CD4-positive, CD25-positive, alpha-beta regulatory T cell (primary cell): ENCODE measurements at places on chromosomes 5 and 9.

DNA sequence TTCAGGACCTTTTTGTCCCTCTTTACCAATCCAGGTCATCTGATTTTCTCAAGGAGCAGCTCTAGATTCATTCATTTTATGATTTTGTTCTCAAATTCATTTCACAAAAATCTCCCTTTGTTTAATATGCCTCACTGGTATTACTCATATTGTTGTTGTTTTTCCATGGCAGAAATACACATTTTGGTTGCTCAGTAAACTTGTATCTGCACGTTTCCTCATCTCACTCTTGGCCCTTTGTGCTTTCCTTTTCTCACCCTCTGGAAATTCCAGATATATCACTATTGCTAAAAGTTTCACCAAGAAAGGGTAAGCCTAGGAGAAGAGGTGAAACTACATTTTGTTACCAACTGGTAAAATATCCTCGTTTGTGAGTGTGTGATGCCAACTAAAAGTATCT is 14.8 kb downstream of the ASPN start:
- no peaks in the 10 kb centered on the region for H3K36me3 ChIP-seq
- no peak overlapping the region for H3K27ac ChIP-seq
- H3K4me1 ChIP-seq, result no peaks in the 10 kb centered on the region
- no peaks in the 10 kb centered on the region for H3K27me3 ChIP-seq

GRCh38 chr9:120438836-120439546 is 141.0 kb downstream of the CDK5RAP2 start:
- DNase-seq, result no peak
- H3K27me3 ChIP-seq, result no peaks in the 10 kb centered on the region
- H3K36me3 ChIP-seq, result peaks cover 85% of the 10 kb centered on the region
- H3K4me1 ChIP-seq, result no peaks in the 10 kb centered on the region
- no peak overlapping the region for H3K4me3 ChIP-seq

DNA sequence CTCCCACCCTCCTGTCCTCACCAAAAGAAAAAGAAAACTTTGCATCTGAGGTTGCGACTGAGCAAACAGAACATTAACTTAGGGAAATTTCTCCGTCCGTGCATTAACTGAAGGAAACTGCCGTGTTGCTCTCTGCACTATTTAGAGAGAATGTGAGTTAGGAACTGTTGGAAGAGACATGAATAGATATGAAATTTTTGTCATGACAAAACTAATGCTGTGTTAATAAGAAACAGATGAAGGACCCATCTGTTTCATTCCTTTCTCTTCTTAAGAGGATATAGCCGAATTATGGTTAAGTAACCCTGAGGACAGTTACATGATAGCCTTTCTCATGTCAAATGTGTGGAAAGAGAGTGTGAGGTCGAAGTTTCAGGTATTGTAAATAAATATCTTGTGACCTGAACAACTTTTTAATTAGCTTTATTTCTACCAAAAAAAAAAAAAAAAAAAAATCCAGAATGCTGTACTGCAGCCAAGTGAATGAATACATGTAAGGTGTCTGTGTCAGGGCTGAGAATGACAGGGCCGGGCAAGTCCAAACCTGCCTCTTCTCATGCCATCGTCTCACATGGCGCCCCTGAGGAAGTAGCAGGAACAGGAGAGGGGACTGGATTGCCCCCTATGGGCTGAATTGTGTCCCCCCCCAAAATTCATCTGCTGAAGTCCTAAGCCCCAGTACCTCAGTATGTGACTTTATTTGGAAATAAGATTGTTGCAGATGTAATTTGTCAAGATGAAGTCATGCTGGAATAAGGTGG is 35.6 kb upstream of the ANKRD33B start:
- H3K27me3 ChIP-seq, result peaks cover 3% of the 10 kb centered on the region
- H3K36me3 ChIP-seq, result no peaks in the 10 kb centered on the region
- no peak overlapping the region for H3K4me3 ChIP-seq
- H3K27ac ChIP-seq, result no peak overlapping the region
- no peak for DNase-seq
- H3K4me1 ChIP-seq, result peaks cover 2% of the 10 kb centered on the region

DNA sequence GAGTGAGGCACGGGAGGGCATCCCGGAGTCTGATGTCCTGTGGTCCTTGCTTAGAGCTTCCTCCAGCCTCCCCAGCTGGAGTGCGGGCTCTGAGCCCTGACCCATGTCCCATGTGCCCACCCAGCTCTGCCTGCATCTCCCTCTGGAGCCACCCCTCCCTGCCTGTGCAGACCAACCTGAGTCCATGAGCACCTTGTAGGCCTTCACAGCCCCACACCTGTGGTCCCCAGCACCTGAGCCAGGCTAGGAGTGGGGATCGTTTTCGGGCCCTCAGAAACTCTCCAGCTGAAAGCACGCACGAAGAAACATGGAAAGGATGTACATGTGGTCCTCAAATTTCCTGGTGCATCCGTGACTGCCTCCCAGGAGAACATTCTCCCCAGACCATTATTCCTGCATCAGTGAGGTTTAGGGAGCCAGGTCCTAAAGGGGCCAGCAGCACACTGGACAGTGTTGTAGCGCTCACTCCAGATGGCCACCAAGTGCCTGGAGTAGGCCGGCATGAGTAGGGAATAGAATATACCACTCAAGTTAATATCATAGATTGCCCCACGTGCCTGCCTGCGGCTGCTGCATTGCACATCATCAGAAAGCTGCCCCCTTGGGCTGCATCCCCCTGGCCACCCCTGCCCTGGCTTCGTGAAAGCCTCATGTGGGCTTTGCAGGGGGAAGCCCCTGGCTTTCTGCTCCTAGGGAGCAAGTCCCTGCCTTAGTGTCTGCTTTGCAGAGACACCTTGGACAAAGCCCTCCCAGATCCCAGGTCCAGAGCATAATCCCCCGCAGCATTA is 80.6 kb downstream of the WNK2 start:
- H3K4me1 ChIP-seq, result peaks cover 17% of the 10 kb centered on the region
- H3K27me3 ChIP-seq, result no peaks in the 10 kb centered on the region
- H3K27ac ChIP-seq, result no peak overlapping the region

GRCh38 chr9:135978642-135979546 is 17.7 kb upstream of the UBAC1 start:
- H3K4me3 ChIP-seq, result no peak overlapping the region
- H3K27me3 ChIP-seq, result no peaks in the 10 kb centered on the region
- H3K27ac ChIP-seq, result peak overlapping the region; percentile 8
- H3K36me3 ChIP-seq, result no peaks in the 10 kb centered on the region

DNA sequence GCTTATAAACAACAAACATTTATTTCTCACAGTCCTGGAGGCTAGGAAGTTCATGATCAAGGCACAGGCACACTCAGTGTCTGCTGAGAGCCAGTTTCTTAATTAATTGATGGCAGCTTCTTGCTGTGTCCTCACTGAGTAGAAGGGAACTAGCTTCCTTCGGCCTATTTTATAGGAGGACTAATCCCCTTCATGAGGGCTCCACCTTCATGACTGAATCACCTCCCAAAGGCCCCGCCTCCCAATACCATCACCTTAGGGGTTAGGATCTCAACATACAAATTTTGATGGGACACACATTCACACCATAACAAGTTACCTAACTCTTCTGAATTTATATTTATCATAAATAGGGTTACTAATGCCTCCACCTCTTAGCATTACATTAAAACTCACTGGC is 129.8 kb downstream of the GNAQ start:
- H3K4me1 ChIP-seq, result peaks cover 13% of the 10 kb centered on the region
- no peak for DNase-seq
- H3K36me3 ChIP-seq, result no peaks in the 10 kb centered on the region
- H3K27me3 ChIP-seq, result no peaks in the 10 kb centered on the region
- H3K4me3 ChIP-seq, result no peak overlapping the region
- H3K27ac ChIP-seq, result no peak overlapping the region
